ENCODE measurements at places on chromosomes 6 and 20.

DNA sequence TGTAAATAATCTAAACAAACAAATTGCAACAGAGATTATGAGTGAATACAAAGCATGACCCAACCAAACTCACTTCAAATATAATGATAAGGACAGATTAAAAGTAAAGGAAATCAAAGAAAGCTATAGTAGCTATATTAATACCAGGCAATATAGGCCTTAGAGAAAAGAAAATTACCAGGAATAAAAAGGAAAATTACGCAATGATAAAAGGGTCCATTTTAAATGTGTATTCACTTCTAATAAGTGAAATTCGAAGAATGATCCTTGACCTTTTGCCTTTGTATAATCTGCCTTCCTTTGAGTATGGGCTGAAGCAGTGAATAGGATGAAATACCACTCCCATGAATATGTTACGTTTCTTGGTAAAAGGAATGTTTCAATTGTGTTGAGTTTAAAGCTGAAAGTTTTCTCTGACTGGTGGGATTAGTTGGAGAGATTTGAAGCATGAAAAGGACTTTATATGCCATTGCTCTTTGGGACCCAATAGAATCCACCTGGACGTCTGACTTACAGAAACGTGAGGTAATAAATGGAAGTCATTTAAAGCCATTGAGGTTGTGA, 91.9 kb upstream of the HMGCLL1 start:
- no peak for DNase-seq

- DNase-seq = no peak
These were observed 107.1 kb downstream of the COL12A1 start for GRCh38 chr6:75098709-75099108.

- no peak for DNase-seq
These were observed 90.8 kb downstream of the ZNF217 start for GRCh38 chr20:53502820-53503219.

DNA sequence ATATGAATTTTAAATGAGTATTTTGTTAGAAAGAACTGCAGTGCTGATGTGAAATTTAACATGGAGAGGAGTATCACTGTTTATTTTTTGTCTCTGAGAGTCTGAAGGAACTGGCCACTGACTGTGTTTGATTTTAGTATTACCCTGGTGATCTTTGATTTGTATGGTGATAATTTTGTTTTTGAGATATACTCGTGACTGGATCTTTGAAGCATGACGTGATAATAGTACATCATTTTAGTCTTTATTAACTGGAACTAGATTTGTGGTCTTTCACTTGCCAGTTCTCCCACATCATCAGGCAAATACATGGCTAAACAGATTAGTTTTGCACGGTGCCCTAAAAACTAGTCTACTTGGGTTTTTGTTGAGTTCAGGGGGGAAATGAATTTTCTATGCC, 55.5 kb downstream of the ARID1B start:
- peak; percentile 60 for DNase-seq

GRCh38 chr6:29325777-29326176, 24.3 kb downstream of the OR14J1 start:
- no peak for DNase-seq

DNA sequence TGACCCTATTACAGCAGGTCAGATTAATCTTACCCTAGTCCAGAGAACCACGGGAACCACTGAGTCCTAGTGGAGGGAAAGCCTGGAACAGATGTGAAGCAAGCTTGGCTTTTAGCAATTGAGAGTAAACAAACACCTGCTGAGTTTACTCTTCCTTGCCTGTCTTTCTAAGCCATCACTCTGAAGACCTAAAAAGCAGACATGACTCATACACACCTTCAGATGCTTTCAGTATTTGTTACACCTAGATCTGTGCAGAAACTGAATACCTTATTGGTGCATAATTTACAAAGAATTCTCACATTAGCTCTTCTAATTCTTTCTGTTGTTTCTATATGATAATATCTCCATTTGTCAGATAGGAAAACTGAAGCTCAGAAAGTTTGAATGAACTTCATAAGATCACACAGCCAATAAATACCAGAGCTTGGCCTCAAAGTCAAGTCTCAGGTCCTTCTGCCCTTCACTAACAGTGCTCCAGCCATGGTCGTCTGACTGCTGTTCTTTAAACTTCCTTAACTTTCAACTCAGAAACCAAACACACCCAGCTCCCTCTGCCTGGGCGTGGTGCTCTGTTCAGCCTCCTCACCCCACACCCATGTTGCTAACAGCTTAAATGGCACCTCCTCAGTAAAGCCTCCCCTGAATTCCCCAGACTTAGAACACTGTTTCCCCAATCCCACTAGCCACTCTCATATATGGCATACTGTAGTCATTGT, 8.6 kb upstream of the GABBR1 start:
- DNase-seq = peak; percentile 22

DNA sequence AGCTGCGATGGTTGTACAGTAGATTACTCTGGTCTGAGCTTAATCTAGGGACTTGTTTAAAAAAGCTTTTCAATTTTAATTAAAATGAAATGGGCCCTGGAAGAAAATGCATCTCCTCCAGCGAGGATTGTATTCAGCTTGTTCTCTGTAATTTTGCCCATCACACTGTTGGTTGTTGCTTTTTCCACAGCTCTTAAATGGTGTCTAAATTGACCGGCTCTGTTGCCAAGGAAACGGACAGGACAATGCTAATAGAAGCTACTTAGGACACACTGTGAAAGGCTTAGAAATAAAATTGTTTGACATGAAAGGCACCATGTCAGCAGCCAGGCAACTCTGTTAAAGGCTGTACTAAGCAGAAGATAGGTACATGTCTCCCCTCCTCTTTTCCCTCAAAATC, 116.7 kb upstream of the NRSN1 start:
- DNase-seq = peak; percentile 96

GRCh38 chr20:42957018-42957703, 232.5 kb downstream of the PTPRT start:
- no peak for DNase-seq

DNA sequence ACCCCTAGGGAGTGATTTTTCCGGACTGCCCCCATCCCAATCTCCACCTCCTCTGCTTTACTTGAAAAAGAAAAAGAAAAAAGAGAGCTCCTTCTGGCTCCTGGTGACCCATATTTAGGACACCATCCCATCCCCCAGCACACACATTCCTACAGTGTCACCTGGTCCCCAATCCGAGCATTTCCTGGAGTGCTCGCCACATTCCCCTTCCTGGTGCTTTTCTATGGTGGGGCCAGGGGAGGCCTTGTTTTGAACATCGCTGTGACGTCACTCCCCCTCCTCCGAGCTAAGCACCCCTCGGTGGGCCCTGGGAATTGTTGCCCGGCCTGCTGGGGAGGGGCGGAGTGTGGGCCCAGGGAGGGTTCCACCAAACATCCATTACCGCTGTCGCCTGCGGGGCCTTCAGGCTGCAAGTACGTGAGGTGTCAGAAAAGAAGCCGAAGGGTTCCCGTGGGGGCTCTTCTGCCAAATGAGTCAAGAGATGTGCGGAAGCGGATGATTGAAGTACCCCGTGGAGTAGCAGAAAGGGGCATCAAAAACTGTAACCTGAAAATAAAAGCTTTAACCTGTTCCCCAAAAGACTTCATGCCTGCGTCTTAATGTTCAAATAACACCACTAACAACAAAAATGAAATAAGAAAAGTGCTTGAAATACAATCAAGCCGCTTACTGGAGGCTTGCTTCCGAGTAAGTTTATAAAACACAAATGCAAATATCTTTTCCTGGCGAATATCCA, 2.8 kb upstream of the FOXC1 start:
- DNase-seq = peak; percentile 76

GRCh38 chr6:47413752-47414422, 63.7 kb upstream of the CD2AP start:
- peak; percentile 77 for DNase-seq
